Left forelimb (tissue), 1 donor: ENCODE measurements at places on chromosomes 13 and 19.

- peak; percentile 18 for DNase-seq
Observed at GRCh38 chr13:30097701-30098100, 209.7 kb downstream of the KATNAL1 start.

- DNase-seq: no peak
Observed at GRCh38 chr13:51764184-51765141, 39.5 kb downstream of the DHRS12 start.

- no peak for DNase-seq
Observed at GRCh38 chr19:30307191-30307974, 64.8 kb upstream of the ZNF536 start.

DNA sequence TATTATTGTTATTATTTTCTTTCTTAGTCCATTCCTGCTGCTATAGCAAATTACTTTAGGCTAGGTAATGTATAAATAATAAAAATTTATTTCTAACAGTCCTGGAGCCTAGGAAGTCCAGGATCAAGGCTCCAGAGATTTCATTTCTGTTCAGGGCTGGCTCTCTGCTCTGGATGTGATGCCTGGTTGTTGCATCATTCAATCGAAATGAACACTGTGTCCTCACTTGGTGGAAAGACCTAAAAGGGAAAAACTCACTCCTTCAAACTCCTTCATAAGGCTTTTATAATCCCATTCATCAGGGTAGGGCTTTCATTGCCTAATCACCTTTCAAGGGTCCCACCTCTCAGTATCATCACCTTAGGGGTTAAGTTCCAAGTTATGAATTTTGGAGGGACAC, 395.0 kb downstream of the EFNB2 start:
- no peak for DNase-seq

DNA sequence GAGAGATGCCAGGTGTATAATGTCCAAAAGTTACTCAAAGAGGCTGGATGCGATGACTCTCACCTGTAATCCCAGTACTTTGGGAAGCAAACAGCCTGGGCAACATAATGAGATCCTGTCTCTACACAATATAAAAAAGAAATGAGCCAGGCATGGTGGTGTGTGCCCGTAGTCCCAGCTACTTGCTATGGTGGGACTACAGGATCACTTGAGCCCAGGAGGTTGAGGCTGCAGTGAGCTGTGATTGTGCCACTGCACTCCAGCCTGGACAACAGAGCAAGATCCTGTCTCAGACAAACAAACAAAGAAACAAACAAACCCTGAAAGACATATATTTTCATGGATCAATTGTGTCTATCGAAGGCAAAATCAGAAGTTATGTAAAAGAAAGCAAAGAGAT, 54.3 kb upstream of the CYP2B6 start:
- DNase-seq: no peak
